ENCODE measurements at places on chromosomes 4 and X.

DNA sequence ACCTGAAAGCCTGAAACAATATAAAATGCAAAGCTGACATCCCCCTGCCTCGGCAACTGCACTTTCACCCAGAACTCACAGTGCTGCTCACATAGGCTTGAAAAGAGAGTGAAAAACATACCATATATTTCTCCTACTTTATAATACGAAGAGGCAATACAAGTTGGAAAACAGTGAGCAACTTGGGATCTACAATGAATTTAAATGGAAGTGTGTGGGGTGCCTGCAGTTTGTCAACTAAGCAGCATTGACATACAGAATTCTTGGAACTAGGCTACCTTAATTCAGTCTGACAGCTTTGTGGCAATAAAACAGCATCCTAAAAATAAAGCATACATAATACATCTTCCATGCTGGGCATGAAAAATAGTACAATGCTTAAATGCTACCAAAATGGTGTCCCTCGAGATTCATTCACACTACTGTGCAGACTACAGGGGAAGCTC lies 8.0 kb downstream of the GASK1B start:
- DNase-seq, result no peak

GRCh38 chrX:152038804-152039203 lies 64.3 kb upstream of the GABRE start:
- no peak for DNase-seq

- DNase-seq, result no peak
These were observed 28.2 kb downstream of the UVSSA start for GRCh38 chr4:1375051-1375721.

DNA sequence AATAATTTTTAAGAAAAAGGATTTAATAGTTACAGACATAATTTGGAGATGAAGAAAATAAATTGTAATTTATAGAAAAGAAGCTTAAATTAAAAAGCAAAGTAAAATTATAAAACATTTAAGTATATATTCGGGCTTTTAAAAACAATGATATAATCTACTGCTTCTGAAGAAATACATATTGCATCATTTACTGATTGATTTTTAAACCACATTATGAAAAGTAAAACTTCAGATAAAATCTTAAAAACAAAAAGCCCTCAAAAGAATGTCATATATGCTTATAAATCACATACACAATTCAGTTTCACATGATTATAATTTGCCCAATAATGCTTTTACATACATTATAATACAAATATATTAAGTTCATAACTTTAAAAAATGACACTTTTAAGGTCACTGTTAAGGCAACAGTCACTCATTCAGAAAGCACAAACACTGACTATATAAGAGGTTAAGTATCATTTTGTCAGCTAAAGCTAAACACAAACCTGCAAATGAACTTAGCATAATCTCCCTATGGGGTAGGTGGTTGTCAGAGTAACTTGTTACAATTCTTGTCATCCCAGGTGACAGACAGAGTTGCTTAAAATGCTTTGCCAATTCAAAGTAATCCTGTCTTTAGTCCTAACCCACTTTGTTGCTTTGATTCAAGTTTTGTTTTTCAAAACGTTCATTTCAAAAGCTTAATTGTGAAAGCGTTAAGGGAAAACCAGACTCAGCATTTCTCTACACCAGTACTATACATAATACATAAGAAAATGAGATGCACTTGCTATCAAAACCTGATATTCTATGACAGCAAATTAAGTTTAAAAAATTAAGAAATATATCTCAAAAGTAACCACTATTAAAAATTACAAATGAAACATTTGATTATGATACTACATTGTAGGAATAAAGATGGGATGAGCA lies 90.6 kb upstream of the MAB21L2 start:
- no peak for DNase-seq

GRCh38 chrX:78979789-78980464 lies 34.7 kb downstream of the P2RY10 start:
- DNase-seq, result no peak

DNA sequence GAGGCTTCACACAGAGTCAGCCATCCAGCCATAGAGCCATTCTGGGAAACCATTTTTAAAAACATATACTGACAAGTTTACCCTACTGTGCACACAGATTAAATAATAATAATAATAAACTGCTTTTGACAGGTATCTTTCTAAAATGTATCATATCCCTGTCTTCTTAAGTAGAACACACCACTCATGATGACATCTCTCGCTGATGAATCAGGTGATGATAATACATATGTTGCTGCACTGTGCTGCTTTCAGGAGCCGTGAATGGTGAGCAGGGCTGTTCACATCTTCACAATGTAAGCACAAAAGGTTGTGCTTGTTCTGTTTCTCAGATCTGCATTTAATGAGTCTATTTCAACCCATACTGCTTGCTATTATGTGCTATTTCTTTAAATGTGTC lies 3.5 kb downstream of the MTNR1A start:
- no peak for DNase-seq

GRCh38 chr4:186685767-186686183 lies 37.9 kb downstream of the FAT1 start:
- no peak for DNase-seq
